Right lung (tissue), 10 donors: ENCODE measurements at places on chromosomes 5 and 9.

- DNase-seq, result no peak
Observed at GRCh38 chr9:125393426-125393825, 131.8 kb downstream of the GAPVD1 start.

- DNase-seq, result peak; percentile 77
Observed at GRCh38 chr9:111957856-111958631, 61.4 kb downstream of the UGCG start.

- DNase-seq, result no peak
Observed at GRCh38 chr5:58143727-58144126, 316.2 kb downstream of the PLK2 start.

DNA sequence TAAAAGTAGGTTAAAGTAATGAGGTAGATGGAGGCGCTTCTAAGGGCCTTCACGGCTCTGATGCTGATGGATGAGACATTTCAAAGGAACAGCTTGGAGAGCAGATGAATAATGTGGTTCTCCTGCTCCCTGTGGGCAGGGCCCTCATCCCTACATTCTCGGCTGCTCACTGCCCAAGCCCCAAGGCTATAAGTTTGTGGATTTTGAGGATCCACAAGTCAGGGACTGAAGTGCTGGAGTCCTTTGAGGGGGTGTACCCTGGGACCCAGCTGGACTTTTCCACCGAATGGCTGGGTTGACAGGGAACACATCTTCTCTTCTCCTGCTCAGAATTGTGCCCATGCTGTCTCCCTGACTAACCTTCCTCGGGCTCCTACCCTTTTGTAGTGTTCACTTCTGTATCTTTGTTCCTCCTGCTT lies 21.4 kb upstream of the CXCL14 start:
- DNase-seq, result no peak

DNA sequence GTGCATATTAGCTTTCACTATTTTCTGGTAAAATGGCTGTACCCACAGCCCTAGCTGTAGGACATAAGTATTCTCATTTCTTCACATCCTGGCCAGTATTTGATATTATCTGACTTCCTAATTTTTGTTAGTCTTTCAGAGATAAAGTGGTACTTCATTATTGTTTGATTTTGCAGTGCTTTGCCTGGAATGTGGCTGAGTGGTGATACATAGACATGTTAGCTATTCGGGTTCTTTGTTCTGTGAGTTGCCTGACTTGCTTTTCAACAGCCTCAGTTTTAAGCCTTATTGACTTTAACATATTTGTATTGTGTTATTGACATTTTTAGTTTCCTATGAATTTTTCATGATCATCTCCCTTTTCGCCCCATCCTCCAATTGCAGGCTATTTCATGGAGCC lies 161.1 kb downstream of the GABBR2 start:
- no peak for DNase-seq

DNA sequence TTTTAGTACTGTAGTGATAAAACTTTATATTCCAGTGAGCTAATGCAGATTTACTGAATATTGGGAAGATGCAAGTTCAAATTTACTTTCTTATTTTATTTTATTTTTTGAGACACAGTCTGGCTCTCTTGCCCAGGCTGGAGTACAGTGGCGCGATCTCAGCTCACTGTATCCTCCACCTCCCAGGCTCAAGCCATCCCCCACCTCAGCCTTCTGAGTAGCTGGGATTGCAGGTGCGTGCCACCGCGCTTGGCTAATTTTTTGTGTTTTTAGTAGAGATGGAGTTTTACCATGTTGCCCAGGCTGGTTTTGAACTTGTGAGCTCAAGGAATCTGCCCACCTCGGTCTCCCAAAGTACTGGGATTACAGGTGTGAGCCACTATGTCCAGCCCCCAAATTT lies 9.9 kb downstream of the PHAX start:
- no peak for DNase-seq

GRCh38 chr9:82022121-82022520 lies 33.5 kb downstream of the SPATA31D1 start:
- no peak for DNase-seq
